ENCODE measurements at places on chromosomes 4 and X. TPM values are rescaled to one million over a fixed set of nuclear protein-coding genes. Genes with fewer than 3 reads are reported as not detected.

The CPEB2 gene
- 55.6 TPM for total RNA-seq

The NMU gene
- 4.2 TPM for total RNA-seq

The TMEM187 gene
- 2.1 TPM for total RNA-seq

The PABPC1L2B gene
- total RNA-seq, result 0.92 TPM

The AADAT gene
- 31.6 TPM for total RNA-seq

The GAGE13 gene
- not detected for total RNA-seq

The PAGE4 gene
- not detected for total RNA-seq

The RHOH gene
- total RNA-seq, result 0.46 TPM

The ABLIM2 gene
- total RNA-seq, result 30.0 TPM

The STK32B gene
- total RNA-seq, result 18.2 TPM

The FGA gene
- not detected for total RNA-seq

The TMEM154 gene
- total RNA-seq, result 0.69 TPM

The F8A1 gene
- 3.9 TPM for total RNA-seq

The FDCSP gene
- not detected for total RNA-seq

The AKAP14 gene
- total RNA-seq, result 5.1 TPM

The MAGEA9B gene
- total RNA-seq, result not detected

The TSPAN6 gene
- 41.1 TPM for total RNA-seq

The SH3RF1 gene
- total RNA-seq, result 22.4 TPM

The TCEAL3 gene
- 21.0 TPM for total RNA-seq

The AREG gene
- total RNA-seq, result not detected

The CDKL5 gene
- total RNA-seq, result 38.5 TPM

The SYN1 gene
- total RNA-seq, result 36.7 TPM

The FRG2 gene
- total RNA-seq, result not detected

The RTL3 gene
- total RNA-seq, result not detected

The GYG2 gene
- total RNA-seq, result 17.8 TPM

The CCDC160 gene
- 8.5 TPM for total RNA-seq

The DCLK2 gene
- 192 TPM for total RNA-seq

The MFSD8 gene
- total RNA-seq, result 43.4 TPM

The GLRA2 gene
- total RNA-seq, result 52.4 TPM

The SSX4 gene
- total RNA-seq, result not detected

The KCNIP4 gene
- total RNA-seq, result 31.4 TPM

The DDX53 gene
- not detected for total RNA-seq

The NSUN7 gene
- 12.9 TPM for total RNA-seq

The CXCL11 gene
- not detected for total RNA-seq

The RIPPLY1 gene
- not detected for total RNA-seq

The TEX11 gene
- not detected for total RNA-seq

The ZNF141 gene
- 53.3 TPM for total RNA-seq

The TMPRSS11E gene
- total RNA-seq, result not detected

The REELD1 gene
- not detected for total RNA-seq

The TLR10 gene
- 4.2 TPM for total RNA-seq

The TMEM150C gene
- 59.1 TPM for total RNA-seq

The PRKG2 gene
- total RNA-seq, result 7.6 TPM

The GLRB gene
- total RNA-seq, result 43.8 TPM

The RHOXF1 gene
- not detected for total RNA-seq

The CFAP97 gene
- 68.3 TPM for total RNA-seq

The NXF3 gene
- not detected for total RNA-seq

The PABPC1L2A gene
- 3.0 TPM for total RNA-seq

The AFF1 gene
- total RNA-seq, result 4.8 TPM

The WWC2 gene
- total RNA-seq, result 21.0 TPM

The SPACA5 gene
- not detected for total RNA-seq

The CABS1 gene
- total RNA-seq, result not detected

The ALAS2 gene
- 60.7 TPM for total RNA-seq

The PRMT9 gene
- 18.0 TPM for total RNA-seq

The MYL5 gene
- 11.8 TPM for total RNA-seq
